GM23338 (cell line): ENCODE measurements at places on chromosomes 6 and 20.

DNA sequence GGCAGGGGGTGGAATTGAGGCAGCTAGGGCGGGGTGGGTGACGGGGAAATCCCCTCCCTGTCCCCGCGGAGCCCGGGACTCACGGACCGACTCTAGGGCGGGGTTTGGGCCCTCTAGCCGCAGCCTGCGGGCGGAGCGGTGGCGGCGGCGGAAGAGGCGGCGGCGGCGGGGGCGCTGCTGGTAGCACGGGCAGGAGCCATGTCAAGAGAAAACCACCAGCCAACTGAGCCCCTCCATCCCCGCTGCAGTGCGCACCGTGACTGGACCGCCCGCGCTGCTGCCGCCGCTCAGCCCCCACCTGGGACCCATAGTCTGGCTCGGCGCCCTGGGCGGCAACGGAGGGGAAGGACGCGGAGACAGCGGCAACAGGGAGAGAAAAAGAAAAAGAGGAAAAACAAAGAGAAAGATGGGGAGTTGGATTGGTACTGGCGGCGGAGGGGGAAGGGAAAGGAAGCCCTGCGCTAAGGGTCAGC, 1.2 kb upstream of the C6orf62 start:
- H3K36me3 ChIP-seq = peaks cover 11% of the 10 kb centered on the region; the same call in 1 of the 2 replicates
- peak overlapping the region; percentile 97 for H3K27ac ChIP-seq
- DNase-seq = peak; percentile 46
- peaks cover 17% of the 10 kb centered on the region; the same call in 1 of the 2 replicates for H3K4me1 ChIP-seq
- H3K27me3 ChIP-seq = no peaks in the 10 kb centered on the region

GRCh38 chr6:39420300-39421265, 98.1 kb upstream of the KCNK16 start:
- H3K4me1 ChIP-seq = no peaks in the 10 kb centered on the region
- no peak for DNase-seq
- no peak overlapping the region for H3K27ac ChIP-seq
- H3K4me3 ChIP-seq = no peak overlapping the region

GRCh38 chr6:28336284-28337120, 554 bp upstream of the ZSCAN31 start:
- no peaks in the 10 kb centered on the region for H3K36me3 ChIP-seq
- peaks cover 9% of the 10 kb centered on the region for H3K4me1 ChIP-seq
- no peak for DNase-seq
- no peaks in the 10 kb centered on the region for H3K27me3 ChIP-seq

DNA sequence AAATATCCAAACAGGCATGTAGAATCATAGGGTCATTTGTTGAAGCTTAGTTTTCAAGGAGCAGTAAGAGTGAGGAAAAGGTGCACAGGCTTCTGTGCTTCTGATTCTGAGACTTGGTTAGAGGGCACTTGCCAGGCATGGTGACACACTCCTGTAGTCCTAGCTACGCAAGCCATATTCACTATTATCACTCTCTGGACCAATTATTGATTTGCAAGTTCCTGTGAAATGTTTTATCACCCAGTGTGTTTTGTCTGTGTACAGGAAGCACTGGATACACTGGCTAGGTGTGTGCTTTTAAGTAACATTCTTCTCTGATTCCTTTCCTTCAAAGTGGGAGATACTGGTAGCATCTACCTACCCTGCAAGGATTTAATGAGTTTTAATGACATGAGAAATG, 76.3 kb downstream of the JARID2 start:
- H3K27me3 ChIP-seq = no peaks in the 10 kb centered on the region
- no peak overlapping the region for H3K4me3 ChIP-seq
- H3K27ac ChIP-seq = 0 out of 2 replicates have a peak overlapping the region, but pooled peaks have one; percentile 30
- H3K4me1 ChIP-seq = peaks cover 97% of the 10 kb centered on the region
- DNase-seq = no peak

DNA sequence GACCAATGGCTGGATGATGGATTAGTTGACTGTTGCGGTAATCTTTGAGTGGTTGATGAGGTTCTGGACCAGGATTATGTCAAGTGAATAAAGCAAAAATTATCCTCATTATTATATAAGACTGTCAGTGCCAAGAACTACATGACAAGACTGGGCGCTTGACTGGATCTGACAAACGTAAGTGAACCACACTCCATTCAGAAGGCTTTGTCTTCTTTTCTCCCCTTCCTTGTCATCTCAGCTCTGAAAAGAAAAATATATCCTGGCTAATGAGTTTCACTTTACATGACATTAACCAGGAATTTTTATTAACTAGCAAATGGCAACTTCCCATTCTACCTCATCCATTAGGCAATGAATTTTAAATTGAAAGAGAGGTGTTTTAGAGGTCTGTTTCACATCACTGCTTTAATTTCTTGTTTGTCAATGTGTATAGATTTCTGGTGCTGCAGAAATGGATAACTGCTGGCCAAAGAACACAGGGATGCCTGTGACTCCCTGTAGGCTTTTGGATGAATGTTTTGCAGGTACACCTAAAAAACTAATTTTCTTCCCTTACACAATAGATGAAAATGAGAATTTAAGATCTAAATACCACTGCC, 150.1 kb downstream of the ELOVL4 start:
- H3K4me1 ChIP-seq = no peaks in the 10 kb centered on the region
- no peaks in the 10 kb centered on the region for H3K36me3 ChIP-seq
- DNase-seq = no peak
- no peak overlapping the region for H3K27ac ChIP-seq

DNA sequence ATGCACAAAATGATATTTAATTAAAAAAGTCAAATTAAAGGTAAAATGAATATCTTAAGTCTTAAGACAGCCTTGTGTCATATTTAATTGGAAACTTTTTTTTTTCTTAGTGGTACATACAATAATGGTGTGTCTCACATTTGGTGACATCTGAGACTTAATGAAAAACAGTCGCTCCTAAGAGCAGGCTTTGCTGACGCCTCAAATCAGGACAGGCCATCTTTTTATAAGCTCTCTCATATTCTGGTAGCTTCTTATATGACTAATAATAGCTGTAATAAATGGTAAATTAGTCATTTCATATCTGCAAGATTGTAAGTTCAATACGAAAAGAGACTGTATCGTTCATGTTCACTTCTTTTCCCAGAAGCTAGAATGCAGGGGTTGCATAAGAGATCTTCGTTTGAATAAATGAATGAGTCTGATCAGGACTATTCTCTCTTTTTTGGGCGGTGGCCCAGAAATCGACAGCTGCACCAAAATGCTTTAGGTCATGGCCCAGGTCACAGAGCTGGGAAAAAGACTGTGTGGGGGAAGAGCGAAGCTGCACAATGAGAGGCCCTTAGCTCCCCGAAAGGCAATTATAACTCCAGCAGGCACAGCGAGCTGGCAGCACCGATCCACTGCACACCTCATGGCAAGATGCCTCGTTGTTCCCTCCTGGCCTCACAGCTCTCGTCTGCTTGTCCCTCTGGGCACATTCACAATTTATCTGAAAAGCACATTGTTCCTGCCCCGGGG, 69.4 kb downstream of the NRN1 start:
- H3K27me3 ChIP-seq = no peaks in the 10 kb centered on the region
- H3K4me1 ChIP-seq = no peaks in the 10 kb centered on the region
- H3K4me3 ChIP-seq = no peak overlapping the region
- no peak overlapping the region for H3K27ac ChIP-seq
- no peaks in the 10 kb centered on the region for H3K36me3 ChIP-seq

- H3K4me1 ChIP-seq = no peaks in the 10 kb centered on the region
- no peaks in the 10 kb centered on the region for H3K27me3 ChIP-seq
- H3K27ac ChIP-seq = no peak overlapping the region
- H3K4me3 ChIP-seq = no peak overlapping the region
- H3K36me3 ChIP-seq = no peaks in the 10 kb centered on the region
- no peak for DNase-seq
Measured at GRCh38 chr20:40181676-40182075, 507.4 kb downstream of the MAFB start.

DNA sequence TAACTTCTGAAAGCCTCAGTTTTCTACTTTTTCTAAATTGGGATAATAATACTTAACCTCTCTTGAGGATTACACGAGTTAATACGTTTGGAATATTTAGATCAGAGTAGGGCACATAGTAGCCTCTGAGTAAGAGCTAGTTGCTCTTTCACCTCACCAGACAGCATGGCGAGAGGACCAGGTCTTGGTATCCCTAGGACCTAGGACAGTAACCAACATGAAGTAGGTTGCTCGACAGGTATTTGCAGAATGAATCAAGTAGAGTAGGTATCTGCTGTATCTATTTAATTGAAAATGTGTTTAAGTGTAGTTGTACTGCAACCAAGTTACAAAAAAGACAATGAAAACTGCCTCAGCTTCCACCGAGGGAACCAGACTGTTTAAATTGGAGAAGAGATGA, 1.4 kb downstream of the CDC5L start:
- DNase-seq = no peak
- H3K4me1 ChIP-seq = peaks cover 21% of the 10 kb centered on the region
- peaks cover 21% of the 10 kb centered on the region; the same call in 1 of the 2 replicates for H3K36me3 ChIP-seq
- peak overlapping the region; percentile 63 for H3K4me3 ChIP-seq
- H3K27ac ChIP-seq = no peak overlapping the region

GRCh38 chr6:33161354-33162331, 30.6 kb downstream of the COL11A2 start:
- no peaks in the 10 kb centered on the region for H3K36me3 ChIP-seq
- H3K4me3 ChIP-seq = peak overlapping the region; percentile 75
- H3K27ac ChIP-seq = no peak overlapping the region
- peaks cover 15% of the 10 kb centered on the region for H3K27me3 ChIP-seq
- H3K4me1 ChIP-seq = peaks cover 12% of the 10 kb centered on the region

- H3K27me3 ChIP-seq = no peaks in the 10 kb centered on the region
- no peak overlapping the region for H3K27ac ChIP-seq
- no peak overlapping the region for H3K4me3 ChIP-seq
- no peaks in the 10 kb centered on the region for H3K4me1 ChIP-seq
Measured at GRCh38 chr20:24097506-24098245, 109.1 kb upstream of the GGTLC1 start.

- H3K27ac ChIP-seq = no peak overlapping the region
- no peak overlapping the region for H3K4me3 ChIP-seq
- no peaks in the 10 kb centered on the region for H3K36me3 ChIP-seq
- DNase-seq = peak; percentile 78
- peaks cover 29% of the 10 kb centered on the region for H3K27me3 ChIP-seq
Measured at GRCh38 chr20:38680500-38681306, 43.6 kb upstream of the SLC32A1 start.

GRCh38 chr6:96394727-96395126, 126.9 kb upstream of the UFL1 start:
- H3K27me3 ChIP-seq = no peaks in the 10 kb centered on the region
- peak; percentile 15 for DNase-seq
- no peak overlapping the region for H3K4me3 ChIP-seq
- H3K27ac ChIP-seq = no peak overlapping the region

DNA sequence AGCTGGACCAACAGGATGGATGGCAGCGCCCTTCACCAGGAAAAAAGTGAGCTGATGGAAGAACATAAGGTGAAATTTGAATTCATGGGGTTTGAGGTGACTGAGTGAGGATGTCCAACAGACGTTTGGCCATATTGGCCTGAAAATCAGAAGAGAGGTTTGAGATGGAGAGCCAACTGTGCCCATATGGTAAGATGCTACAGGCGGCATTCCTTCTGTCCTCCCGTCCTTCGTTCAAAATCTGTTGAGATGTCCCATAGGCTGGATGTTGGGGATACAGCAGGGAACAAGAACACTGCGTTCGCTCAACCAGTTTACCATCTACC, 468 bp upstream of the CMTR1 start:
- DNase-seq = no peak
- peak overlapping the region; percentile 99 for H3K4me3 ChIP-seq
- peak overlapping the region; percentile 89 for H3K27ac ChIP-seq
- H3K27me3 ChIP-seq = no peaks in the 10 kb centered on the region
- H3K4me1 ChIP-seq = peaks cover 11% of the 10 kb centered on the region

- no peaks in the 10 kb centered on the region; the same call in 1 of the 2 replicates for H3K4me1 ChIP-seq
- H3K27ac ChIP-seq = no peak overlapping the region
- H3K36me3 ChIP-seq = no peaks in the 10 kb centered on the region
- H3K27me3 ChIP-seq = no peaks in the 10 kb centered on the region
Measured at GRCh38 chr20:4635781-4636180, 85.9 kb upstream of the PRND start.

DNA sequence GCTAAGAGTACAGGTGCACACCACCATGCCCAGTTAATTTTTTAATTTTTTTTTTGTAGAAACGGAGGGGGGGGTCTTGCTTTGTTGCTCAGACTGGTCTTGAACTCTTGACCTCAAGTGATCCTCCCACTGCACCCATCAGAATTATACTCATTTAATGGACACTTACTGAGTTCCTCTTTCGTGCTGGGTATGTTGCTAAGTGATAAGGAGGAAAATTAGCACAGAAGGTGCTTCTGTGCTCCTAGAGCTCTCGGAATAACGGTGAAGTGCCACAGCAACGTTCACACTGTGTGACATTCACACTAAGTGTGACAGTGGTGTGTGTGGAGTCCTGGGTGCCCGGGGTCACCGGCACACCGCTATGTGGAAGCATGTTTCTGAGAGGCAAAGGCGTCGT, 32.1 kb upstream of the BMP6 start:
- no peak for DNase-seq
- H3K4me3 ChIP-seq = no peak overlapping the region
- no peaks in the 10 kb centered on the region for H3K36me3 ChIP-seq
- no peaks in the 10 kb centered on the region for H3K27me3 ChIP-seq

DNA sequence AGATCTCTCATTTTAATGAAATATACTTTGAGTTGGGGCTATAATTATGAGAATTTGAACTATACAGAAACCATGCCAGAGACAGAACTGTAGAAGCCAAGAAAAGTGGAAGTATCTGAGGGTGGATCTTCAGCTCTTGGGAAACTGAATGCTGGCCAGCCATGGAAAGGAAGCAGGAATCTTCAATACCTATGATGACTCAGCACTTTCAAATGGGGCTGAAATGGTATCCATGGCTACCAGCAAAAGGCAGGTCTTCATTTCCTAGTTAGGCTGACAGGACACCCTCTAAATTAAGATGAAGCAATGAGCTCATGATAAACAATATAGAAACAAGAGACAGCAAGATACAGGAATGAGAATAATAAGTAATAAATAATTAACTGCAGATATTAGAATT, 171.3 kb downstream of the COL21A1 start:
- H3K36me3 ChIP-seq = no peaks in the 10 kb centered on the region
- no peak overlapping the region for H3K27ac ChIP-seq
- no peak overlapping the region for H3K4me3 ChIP-seq
- H3K4me1 ChIP-seq = no peaks in the 10 kb centered on the region

DNA sequence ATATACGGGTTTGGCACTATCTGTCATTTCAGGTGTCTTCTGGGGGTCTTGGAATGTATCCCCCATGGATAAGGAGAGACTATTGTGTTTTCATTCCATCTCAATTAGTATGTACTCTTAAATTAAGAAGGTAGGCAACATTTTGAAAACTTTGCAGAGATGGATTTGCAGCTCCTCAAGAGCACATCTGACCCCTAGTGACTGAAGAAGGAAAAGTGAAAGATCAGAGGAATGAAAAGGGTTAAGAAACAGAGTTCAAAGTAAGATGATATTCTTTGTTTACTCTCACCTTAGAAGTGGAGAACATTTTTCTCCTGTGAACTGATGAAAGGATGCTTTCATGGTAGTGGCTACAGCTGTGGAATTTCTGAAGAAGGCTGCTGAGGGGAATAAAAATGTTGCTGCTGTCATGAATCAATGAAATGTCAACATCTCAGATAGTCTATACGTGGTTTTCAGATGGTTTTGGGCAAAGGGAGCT, 41.5 kb downstream of the SH3BGRL2 start:
- no peaks in the 10 kb centered on the region for H3K36me3 ChIP-seq
- peak; percentile 66 for DNase-seq
- no peak overlapping the region for H3K4me3 ChIP-seq
